ENCODE measurements at places on chromosomes 7 and 10. TPM values are rescaled to one million over a fixed set of nuclear protein-coding genes. Genes with fewer than 3 reads are reported as not detected.
A peak's percentile ranks its signal among the peaks of the same experiment; 100 is the strongest.

- DNase-seq: no peak
Measured at GRCh38 chr7:133412942-133413341, 160.1 kb downstream of the EXOC4 start.

DNA sequence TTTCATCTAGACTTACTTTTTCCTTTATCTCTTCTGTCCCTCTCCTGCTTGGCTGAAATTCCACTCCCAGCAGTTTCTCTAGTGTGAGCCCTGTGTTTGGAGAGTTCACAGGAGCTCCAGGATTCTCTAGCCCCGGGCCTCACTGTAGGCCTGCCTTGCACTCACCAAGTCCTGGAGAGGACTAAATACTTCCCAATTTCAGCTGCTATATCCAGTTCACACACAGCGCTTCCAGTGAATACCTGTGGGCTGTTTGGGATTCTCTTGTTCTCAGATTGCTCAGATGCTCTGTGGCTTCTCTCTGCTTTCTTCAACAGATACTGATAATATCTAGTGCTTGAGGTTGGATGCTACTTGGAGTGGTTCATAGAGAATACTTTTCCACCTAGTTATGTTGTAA lies 46.0 kb downstream of the MINPP1 start:
- DNase-seq: no peak

DNA sequence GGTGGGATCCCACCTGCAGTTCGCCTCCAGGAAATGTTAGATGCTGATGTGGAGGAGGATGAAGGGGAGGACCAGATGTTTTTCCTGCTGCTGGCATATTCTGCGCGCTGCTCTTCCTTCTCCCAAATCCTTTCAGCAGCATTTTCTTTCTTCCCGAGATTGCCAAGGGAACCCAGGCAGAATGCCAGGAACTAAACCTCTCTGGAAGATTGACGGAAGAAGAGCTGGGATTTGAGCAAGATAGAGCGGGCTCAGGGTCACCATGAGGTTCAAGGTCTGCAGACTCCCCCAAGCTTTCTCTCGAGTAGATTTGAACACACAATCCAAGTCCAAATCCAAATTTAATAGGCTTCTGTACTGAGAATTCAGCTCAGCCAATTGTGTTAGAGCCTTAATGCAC lies 345.2 kb upstream of the C7orf33 start:
- no peak for DNase-seq

Gene TMED4
- 94.4 TPM for total RNA-seq

Gene CTTNBP2
- total RNA-seq: 11.4 TPM

Gene PTN
- total RNA-seq: 17.3 TPM

DNA sequence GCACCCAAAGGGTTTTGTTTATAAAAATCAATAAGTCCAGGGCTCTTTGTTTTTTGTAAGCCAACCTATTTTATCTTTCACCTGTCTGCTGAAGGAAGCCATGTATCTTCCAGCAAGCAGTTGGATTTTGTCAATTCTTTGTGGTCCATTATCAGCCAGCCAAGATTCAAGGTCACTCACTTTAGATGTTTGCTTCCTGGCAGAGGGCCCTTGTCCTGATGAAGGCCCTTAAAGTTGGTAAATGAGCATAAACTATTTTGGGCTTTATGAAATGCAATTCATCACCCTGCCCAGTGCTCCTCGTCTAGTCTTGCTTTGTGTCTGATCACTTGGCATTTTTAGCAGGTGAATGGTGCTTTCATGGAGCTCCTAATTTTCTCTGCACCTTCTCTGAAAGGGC lies 1004.2 kb downstream of the GRID1 start:
- no peak for DNase-seq

DNA sequence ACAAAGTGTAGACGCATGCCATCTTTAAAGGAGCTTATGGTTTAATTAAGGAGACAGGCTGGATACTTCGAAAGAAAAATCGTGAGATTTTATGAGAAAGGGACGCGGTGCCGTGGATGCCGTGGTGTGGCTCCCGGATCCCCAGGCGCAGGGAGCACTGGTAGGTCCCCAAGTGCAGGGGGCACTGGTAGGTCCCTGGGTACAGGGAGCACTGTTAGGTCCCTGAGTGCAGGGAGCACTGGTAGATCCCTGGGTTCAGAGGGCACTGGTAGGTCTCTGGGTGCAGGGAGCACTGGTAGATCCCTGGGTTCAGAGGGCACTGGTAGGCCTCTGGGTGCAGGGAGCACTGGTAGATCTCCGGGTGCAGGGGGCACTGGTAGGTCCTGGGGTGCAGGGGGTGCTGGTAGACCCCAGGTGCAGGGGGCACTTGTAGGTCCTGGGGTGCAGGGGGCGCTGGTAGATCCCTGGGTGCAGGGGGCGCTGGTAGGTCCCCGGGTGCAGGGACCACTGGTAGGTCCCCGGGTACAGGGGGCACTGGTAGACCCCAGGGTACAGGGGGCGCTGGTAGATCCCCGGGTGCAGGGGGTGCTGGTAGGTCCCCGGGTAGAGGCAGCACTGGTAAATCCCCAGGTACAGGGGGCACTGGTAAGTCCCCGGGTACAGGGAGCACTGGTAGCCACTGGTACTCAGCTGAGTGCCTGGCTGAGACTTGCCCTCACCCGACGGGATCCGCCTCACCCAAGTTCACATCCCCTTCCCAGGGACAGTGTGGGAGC lies 14.1 kb downstream of the PRKAG2 start:
- no peak for DNase-seq

- DNase-seq: no peak
Measured at GRCh38 chr7:84200859-84201258, 6.3 kb upstream of the SEMA3A start.

DNA sequence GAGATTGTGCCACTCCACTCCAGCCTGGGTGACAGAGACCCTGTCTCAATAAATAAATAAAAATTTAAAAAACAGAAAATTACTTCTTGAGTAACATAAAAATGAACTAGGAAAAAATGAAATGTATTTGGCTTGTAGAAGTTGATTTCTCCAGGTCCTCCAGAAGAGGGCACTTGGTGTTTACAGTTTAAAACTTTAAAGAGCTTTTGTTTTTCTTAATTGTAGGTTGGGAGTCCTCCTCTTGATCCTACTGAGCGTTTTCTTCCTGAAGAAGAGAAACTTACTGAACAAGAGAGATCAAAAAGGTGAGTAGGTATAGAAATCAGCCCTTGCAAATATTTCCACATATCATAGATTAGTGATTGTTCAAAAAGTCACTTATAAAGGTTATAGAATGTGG lies 16.2 kb downstream of the KIFBP start:
- DNase-seq: peak; percentile 21

- DNase-seq: no peak
Measured at GRCh38 chr10:65128277-65128676, 1607.1 kb downstream of the REEP3 start.

Gene NEUROG3
- total RNA-seq: 0.14 TPM

Gene ATP5MK
- total RNA-seq: 339 TPM

Gene CRTAC1
- total RNA-seq: 0.63 TPM

GRCh38 chr10:77282163-77282562 lies 355.4 kb downstream of the KCNMA1 start:
- no peak for DNase-seq

DNA sequence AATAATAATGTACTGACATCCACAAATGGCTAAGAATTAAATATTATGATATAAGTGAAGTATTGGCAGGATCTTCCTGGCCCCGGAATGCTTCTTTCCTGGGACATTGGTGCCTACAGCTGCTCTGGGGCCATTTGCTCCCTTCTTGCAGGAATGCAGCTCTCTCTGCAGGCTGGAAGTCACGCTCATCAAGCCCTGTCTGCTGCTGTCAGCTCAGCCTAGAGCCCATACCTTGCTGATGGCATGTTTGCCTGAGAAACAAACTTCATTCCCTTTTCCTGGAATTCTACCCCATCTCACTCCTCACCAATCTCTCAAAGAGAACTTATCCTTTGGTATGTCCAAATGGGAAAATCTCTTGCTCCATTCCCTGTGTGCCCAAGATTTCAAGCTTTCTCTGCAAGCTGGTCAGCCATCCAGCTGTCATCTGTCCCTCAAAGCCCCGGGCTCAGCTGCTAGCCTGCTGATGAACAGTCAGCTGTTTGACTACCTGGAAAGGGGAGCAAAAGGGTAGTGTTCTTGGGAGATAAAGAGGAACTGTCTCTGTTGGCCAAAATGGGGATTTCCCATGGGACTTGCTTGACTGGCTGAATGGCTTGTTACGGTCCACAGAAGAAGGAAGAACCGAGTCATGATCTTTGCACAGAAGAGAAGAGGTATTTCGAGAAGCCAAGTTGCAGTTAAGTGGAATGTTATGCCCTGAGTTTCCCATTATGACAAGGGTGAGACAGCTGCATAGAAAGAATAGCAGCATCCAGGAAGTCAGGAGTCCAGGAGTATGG lies 12.0 kb upstream of the RASSF4 start:
- DNase-seq: no peak

GRCh38 chr10:12077580-12078180 lies 8.9 kb downstream of the DHTKD1 start:
- DNase-seq: no peak

Gene FGL2
- total RNA-seq: not detected

DNA sequence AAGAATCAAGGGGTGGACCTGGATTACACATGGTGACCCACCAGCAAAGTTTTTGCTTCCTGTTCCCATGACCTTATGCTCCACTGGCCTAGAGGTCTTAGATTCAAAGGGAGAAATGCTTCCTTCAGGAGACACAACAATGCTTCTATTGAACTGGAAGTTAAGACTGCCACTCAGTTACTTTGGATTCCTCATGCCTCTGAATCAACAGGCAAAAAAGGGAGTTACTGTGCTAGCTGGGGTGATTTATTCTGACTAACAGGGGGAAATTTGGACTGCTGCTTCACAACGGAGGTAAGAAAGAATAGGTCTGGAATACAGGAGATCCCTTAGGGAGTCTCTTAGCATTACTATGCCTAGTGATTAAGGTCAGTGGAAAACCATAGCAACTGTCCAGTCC lies 10.3 kb downstream of the TMEM229A start:
- no peak for DNase-seq

- DNase-seq: no peak
Measured at GRCh38 chr7:151239837-151240459, 7.7 kb downstream of the CHPF2 start.

DNA sequence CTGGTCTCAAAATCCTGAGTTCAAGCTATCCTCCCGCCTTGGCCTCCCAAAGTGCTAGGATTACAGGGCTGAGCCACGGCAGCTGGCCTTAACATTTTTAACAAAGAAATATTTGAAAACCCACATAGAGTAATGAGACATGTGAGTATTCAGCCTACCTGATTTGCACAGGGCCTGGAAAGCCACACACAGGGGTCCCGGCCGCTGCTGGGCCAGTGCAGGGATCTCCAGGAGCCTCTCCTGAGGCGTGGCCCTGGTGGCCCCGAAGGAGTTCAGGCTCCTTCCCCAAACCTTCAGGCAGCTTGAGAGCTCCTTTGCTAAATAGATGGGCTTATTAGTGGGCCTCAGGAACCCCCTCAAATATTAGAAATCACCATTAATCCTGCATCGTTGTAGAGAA lies 18.7 kb downstream of the CNPY1 start:
- no peak for DNase-seq

GRCh38 chr10:64286533-64286932 lies 765.3 kb downstream of the REEP3 start:
- no peak for DNase-seq

DNA sequence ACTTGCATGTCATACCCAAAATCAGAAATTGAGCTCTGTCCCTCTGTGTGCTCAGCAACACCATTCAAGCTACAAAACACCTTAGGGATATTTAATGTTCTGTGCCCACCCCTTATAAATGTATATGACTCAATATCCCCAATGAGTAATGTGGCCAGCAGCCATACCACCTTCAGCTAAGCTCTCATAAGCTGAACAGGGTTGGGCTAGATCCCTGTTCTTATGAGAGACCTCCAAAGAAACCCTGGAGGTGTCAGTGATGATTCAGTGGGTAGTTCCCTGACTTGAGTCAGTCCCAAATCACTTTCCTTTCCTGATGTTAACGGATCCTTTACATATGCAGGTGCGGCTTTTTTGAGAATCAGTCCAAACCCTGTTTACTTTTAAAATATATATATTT lies 253.8 kb downstream of the CREB5 start:
- DNase-seq: no peak

DNA sequence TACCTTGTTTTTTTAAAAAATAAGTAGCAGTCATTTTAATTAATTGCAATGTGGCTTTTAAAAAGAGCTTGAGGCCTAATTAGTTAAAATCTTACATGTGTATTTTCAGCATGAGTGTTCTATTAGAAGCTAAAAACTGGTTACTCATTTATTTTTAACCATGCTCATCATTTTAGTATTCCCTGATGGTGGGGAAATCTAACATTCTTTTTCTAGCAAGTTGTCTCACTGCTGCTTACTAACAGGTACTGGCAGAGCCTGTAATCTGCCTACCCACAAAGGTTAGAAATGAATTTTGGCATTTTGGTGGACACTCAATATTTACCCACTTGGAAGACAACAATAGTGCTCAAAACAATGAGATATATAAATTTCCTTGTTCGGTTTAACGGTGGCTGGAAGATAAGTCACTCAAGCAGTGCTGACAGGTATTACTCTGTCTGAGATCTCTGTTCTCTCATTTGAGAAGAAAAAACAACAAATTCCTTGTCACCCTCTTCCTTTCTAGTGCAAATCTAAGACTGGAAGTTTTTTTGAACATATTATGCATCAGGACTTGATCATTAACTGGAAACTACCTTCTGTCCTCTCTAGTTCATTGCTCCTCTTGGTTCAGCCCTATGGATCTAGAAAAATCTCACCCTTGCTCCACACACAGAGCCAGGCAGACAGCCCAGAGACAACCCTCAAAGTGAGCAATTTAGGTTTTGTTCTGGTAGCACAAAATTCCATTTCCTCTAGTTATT lies 83.3 kb downstream of the VWDE start:
- DNase-seq: no peak

- DNase-seq: peak; percentile 36
Measured at GRCh38 chr7:50068850-50069551, 24.0 kb downstream of the ZPBP start.

Gene CYP51A1
- 110 TPM for total RNA-seq

Gene NPFFR1
- not detected for total RNA-seq

- DNase-seq: peak; percentile 54
Measured at GRCh38 chr7:2718296-2718965, 30.4 kb downstream of the AMZ1 start.

DNA sequence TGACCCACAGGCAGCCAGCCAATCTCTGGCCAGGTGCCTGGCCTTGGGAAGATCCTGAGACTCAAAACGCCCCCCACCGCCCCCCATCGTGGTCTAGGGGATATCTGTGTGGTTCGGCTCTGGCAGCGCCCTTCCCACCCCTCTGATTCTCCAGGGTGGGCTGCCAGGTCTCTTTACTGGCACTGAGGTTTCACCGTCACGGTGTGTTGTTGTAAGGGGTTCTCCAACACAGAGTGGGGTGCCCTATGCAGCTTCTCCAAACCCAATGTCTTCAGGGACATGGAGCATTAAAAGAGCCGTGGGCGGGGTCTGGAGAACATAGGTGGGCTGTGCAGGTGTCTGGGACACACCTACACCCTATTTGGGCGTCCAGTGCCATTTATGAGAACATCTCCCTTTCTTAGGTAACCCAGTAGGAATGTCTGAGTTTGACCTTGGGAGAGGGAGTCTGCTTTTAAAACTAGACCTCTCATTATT lies 1.5 kb downstream of the MAFK start:
- no peak for DNase-seq

GRCh38 chr10:35561715-35562114 lies 43.4 kb upstream of the GJD4 start:
- no peak for DNase-seq

Gene OR13A1
- total RNA-seq: not detected

Gene DNAAF5
- 82.5 TPM for total RNA-seq

Data from H7 (cell line).